ENCODE measurements at places on chromosomes 1 and 21.

- no peak for DNase-seq
Measured at GRCh38 chr1:234584926-234585325, 25.1 kb downstream of the IRF2BP2 start.

- no peak for DNase-seq
Measured at GRCh38 chr1:164668491-164669400, 109.8 kb downstream of the PBX1 start.

GRCh38 chr21:38956856-38957571 lies 151.3 kb downstream of the ETS2 start:
- DNase-seq, result peak; percentile 29

DNA sequence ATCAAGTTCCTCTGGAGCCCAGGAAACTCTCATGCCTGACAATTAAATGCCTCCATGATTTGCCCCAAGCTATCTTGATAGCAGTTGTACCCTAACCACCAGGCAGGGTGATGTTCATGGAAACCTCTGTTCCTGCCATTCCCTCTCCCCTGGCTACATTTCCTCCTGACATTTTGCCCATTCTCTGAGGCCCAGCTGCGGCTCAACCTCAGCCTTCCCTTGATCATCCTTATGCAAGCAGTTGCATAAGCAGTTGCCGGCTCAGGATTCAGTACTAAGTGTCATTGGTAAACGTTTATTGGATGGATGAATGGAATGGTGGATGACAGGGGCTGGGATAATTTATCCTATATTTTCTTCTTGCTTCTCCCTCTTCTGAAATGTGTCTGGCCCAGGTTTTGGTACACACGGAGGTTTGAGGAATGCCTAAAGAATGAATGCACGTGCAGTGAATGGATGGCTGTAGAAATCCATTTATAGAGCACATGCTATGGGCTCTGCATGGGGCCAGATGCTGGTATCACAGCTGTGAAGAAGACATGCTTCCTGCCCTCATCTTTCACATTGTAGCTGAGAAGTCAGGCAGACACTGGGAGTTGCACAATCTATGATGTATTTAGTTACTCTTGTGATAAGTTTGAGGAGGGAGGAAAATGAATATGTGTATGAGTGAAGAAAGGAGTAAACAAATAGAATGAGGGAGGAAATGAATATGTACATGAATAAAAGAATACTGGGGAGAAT lies 261.8 kb downstream of the FOXD2 start:
- no peak for DNase-seq

- no peak for DNase-seq
Measured at GRCh38 chr1:219503604-219504003, 109.3 kb downstream of the ZC3H11B start.
